ENCODE measurements at places on chromosomes 4 and X.

DNA sequence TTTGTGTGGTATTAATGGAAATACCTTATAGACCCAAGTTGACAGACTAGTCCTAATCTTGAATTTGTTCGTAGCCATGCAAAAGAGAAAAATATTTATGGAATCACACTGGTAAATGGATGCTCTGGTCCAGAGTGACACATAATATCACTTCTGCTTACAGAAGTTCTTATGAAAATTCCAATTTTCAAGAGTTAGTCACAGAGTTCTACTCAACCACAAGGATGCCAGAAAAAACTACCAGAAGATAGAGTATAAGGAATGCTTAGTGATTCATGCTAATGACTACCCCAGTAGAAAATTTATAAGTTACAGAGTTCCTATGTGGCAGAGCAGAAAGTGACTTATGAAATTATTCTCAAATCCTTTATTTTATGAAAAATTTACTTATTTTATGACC, 1384.8 kb downstream of the FAM133A start:
- no peak for DNase-seq

GRCh38 chr4:167031534-167032156, 202.6 kb downstream of the SPOCK3 start:
- no peak for DNase-seq

DNA sequence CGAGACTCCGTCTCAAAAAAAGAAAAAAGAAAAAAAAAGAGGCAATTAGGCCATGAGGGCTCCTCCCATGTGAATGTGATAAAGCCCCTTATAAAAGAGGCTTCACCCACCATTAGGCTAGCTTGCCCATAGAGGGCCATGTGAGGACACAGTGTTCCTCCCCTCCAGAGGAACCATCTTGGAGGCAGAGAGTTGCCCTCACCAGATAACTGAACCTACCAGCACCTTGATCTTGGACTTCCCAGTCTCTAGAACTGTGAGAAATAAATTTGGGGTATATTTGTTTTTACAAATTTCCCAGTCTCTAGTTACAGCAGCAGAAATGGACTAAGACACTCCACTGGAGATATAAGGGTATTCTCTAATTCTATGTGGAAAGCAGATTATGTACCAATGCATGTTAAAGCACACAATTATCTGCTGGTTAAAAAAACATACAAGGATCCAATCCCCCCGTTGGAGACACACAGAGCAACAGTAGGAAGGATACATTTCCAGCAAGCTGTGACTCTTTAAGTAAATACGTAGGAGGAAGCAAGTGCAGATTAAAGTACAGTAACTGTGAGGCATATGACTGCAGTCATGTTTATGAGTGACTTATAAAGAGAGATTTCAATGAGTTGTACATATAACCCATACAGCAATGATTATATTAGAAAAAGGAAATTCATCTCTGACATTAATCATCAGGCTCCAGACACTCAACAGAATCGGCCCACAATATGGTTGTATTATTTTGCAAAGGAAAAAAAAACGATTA, 21.4 kb downstream of the SH3RF1 start:
- DNase-seq = no peak

DNA sequence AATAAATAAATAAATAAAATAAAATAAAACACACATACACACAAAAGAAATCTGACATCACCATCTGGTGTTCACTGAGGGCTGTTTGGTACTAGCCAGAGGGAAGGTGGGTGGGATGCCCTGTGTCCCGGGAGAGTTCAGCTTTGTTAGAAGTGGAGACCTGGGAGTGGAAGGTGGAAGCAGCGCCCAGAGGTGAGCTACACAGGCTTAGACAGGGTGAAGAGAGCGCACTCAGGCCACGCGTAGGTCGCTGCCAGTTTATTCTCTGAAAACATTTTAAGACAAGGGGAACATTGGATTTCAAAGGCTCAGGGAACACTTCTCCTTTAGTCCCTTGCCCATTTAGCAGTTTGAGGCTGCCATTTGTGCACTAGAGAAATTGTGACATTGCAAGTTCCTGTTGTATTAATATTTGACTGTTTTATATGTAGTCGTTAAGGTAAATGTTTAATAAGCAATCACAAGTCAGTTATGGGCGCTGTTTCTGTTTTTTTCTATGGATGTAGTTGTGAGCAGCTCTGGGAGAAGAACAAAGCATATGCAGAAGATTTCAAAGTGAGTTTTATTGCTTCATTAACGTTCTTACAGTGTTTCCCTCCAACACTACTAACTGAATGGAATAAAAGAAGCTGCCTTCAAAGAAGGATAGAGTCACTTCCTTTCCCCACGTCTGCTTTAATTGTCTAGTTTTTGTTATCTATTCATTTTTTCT, 405.5 kb upstream of the NR3C2 start:
- no peak for DNase-seq

GRCh38 chr4:53861856-53862610, 202.4 kb downstream of the CHIC2 start:
- no peak for DNase-seq

DNA sequence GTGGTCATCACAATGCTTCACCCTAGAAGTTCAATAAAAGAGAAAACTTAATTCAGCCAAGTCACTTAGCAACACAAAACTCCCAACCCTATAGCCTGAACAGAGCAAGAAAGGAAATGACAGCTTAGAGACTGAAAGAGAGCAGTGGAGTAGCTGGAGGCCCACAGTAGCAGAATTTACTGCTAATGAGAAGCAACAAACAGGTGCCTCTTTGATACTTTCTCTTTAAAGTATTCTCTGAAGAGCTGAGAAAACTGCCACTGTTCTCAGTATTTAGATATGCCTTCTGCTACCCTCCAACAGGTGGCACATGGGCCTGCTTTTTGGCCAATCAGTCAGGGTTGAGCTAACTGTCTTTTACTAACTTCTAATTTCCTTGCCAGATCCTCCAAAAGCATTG, 240.0 kb downstream of the GPC3 start:
- no peak for DNase-seq

GRCh38 chr4:80215449-80216052, 18.2 kb downstream of the PRDM8 start:
- no peak for DNase-seq

GRCh38 chrX:110415440-110416170, 57.0 kb downstream of the RTL9 start:
- DNase-seq = no peak

DNA sequence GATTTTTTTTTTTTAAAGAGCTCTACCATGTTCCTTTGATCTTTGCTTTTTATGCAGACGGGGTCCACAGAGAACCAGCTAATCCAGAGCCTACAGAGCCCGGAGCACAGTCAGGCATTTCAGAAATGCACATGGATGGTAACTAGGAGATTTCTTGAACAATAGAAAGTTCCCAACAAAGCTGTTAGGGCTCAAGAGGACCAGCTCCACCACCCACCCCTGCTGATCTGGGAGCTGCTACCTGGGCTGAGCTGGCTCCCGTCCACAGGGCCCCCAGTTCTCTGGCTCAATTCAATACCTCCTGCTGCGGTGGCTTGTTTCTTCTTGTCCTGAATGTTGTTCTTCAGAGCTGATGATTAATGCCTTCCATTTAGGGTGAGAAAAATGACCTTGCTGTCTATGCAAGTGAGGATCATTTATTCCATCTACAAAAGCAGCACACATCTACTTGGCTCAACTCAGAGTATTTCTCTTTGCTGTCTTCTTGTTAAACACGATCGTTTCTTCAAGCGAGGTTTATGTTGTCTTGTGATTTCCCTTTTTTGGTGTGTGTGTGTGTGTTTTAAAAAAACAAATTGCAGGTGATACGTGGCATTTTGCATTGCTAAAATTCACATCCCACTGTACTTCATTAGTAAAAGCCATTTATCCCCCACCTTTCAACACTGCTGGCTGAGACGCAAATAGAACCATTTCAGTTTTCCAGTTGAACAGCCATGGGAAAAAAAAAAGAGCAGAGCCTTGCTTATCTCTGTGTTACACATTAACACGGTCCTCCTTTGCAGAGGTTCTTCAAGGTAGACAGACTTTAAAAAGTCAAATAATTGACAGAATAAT, 31.3 kb downstream of the IGFBP7 start:
- DNase-seq = no peak

DNA sequence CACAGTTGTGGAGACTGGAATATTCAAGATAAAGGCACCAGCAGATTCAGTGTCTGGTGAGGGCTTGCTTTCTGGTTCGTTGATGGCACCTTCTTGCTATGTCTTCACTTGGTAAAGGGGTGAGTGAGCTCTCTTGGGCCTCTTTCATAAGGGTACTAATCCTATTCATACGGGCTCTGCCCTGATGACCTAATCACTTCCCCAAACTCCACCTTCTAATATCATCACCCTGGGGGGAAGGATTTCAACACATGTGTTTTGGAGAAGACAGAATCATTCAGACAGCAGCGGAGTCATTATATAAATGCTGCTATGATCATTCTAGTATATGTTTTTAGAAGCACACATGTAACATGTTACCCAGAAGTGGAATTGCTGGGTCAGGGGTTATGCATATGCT, 295.3 kb upstream of the CTSO start:
- no peak for DNase-seq

DNA sequence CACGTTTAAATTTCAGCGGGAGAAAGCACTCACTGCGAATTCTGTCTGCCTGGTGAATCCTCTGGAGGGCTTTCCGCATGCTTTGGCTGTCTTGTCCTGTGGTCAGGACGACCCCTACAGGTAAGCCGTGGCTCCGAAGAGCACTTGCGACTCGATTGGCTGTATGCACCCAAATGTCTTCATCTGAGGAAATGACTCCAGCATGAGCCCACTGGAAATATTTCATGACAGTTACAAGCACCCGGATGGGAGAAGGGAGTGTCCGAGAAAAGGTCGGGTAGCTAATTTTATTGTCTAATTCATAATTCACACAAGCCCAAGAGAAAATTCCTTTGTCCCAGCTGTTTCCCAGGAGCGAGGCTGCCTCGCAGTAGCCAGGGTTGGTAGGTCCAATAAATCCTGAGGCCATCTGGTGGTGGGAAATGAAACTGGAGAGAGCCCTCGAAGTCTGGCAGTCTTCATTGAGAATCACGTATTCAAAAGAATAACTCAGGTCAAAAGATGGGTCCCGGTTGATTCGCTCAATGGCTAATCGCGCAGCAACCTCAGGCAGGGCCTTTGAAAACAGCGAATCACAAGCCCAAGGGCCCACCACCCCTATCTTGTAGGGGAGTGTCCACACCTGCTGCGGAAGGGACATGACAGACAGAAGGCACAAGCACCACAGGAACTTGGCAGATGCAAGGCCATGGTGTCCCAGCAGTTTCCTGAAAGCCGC, 6.6 kb downstream of the GUCY2F start:
- DNase-seq = no peak

- no peak for DNase-seq
These were observed 10.3 kb downstream of the ARHGAP6 start for GRCh38 chrX:11655282-11656015.

- DNase-seq = no peak
These were observed 34.6 kb downstream of the NBDY start for GRCh38 chrX:56763556-56764152.

DNA sequence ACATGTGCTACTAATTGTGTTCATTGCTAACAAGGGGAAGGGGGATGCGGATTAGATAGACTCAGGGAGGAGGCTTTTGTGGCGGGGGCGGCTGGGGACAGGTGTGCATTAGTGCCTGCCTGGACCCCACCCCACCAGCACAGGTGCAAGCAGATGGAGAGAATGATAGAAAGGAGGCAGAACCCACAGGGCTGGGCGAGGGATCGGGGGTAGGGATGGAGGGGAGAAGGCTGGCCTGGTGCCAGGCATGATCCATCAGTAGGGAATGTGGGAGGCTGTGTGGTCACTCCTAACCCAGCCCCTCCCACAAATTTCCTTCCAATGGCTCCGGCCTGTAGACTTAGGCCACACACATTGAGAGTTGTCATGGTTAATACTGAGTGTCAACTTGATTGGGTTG, 30.5 kb upstream of the CRMP1 start:
- DNase-seq = no peak

DNA sequence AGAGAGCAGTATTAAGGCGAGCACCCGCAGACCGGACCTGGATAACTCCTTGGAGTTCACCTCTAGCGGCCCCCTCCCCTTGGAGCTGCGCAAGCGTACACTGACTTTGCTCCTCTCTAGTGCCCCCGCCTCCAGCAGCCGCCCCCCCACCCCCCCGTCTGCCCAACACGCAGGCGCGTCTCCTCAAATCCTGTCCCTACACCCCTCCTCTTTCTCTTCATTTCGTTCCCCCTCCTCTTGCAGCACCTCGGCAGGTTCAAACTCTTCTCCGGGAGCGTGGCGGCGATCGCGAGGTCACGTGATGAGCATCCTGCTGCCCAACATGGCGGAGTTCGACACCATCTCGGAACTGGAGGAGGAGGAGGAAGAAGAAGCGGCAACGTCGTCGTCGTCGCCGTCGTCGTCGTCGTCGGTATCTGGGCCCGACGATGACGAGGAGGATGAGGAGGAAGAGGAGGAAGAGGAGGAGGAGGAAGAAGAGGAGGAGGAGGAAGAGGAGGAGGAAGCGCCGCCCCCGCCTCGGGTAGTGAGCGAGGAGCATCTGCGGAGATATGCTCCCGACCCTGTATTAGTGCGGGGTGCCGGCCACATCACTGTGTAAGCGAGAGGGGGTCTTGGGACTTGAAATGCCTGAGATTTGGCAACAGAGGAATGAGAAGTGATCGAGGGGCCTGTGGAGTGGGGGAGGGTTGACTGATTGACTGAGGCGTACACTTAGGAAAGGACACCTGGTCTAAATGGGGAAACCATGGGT, at the start of gene CHIC1:
TSS of gene CHIC1 (plus strand) at position 214 of the 754 bp plus-strand sequence. CDS start at position 302, 88 bp downstream.
- peak; percentile 28 for DNase-seq

GRCh38 chr4:48801016-48801715, 21.1 kb upstream of the FRYL start:
- DNase-seq = no peak

GRCh38 chr4:56197387-56197786, 189.9 kb downstream of the AASDH start:
- DNase-seq = no peak

DNA sequence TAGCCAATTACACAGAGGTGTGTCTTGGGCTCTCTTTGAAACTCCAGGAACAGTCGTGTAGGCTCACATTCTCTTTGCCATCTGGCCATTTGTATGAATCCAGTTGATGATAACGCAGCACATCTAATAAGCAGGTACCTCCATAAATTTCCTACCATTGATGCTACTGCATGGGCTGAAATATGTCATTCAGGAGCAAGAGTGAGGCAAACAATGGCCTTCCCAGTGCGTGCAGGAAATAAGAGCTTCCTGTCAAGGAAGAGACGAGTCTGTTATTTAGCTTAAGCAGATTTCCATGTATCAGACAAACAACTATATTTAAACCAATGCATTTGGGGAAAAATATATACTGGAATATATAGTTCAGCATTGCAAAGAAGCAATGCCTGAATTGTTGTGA, 102.1 kb upstream of the MXRA5 start:
- no peak for DNase-seq

Measured in GM12891 (cell line).